Transverse colon (tissue), 4 donors: ENCODE measurements at places on chromosomes 2 and 18. TPM values are rescaled to one million over a fixed set of nuclear protein-coding genes. Genes with fewer than 3 reads are reported as not detected.

- DNase-seq: peak; percentile 35
Observed at GRCh38 chr2:105775809-105776559, 31.3 kb downstream of the NCK2 start.

GRCh38 chr2:120566331-120567035 is 169.2 kb upstream of the GLI2 start:
- no peak for DNase-seq

DNA sequence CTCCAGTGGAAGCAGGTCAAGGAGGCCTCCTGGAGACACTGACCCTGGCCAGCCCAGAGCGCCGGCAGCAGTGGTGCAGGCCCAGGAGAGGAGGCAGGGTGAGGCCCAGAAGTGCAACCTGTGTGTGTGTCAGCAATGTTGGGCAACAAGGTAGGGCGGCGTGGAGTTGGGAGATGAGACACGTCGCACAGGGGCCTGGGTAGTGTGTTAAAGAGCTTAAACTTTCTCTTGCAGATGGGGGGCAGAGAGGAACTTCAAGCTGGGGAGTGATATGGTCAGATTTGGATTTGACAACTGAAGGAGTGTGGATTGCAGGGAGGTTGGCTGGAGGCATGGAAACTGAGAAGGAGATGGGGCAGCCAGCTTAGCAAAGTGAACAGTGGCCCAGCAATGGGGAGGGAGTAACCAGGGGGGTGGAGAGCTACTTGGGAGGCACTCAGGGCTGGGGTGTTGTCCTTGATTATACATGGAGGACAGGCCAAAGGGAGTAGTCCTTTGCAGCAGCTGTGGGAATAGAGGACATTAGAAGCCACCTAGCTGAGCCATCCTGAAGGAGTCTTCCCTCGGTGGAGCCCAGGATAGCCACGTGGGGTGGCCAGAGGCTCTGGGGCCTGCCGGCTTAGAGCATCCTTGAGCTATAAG is 278.6 kb upstream of the HS6ST1 start:
- DNase-seq: no peak

DNA sequence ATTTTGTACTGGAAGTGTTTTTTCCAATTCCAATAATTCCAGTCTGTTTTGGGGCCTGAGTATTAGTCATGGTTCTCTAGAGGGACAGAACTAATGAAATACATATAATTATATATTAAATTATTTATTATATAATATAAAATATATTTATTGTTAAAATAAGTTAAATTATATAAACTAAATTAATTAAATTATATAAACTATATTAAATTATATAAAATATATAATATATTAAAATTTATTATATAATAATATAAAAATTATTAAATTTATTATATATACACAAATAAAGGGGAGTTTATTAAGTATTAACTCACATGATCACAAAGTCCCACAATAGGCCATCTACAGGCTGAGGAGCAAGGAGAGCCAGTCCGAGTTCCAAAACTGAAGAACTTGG is 253.4 kb upstream of the NETO1 start:
- DNase-seq: no peak

DNA sequence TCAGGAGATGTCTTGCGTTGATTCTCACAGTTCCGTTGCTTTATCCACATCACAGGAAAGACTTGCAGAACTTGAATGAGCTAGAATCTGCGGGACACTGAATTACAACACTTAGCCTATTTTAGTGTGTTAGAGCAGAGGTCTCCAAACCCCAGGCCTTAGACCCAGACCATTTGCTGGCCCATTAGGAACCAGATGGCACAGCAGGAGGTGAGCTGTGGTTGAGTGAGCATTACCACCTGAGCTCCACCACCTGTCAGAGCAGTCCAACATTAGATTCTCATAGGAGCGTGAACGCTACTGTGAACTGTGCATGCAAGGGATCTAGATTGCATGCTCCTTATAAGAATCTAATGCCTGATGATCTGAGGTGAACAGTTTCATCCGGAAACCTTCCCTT is 3.8 kb downstream of the MRPL30 start:
- DNase-seq: no peak

DNA sequence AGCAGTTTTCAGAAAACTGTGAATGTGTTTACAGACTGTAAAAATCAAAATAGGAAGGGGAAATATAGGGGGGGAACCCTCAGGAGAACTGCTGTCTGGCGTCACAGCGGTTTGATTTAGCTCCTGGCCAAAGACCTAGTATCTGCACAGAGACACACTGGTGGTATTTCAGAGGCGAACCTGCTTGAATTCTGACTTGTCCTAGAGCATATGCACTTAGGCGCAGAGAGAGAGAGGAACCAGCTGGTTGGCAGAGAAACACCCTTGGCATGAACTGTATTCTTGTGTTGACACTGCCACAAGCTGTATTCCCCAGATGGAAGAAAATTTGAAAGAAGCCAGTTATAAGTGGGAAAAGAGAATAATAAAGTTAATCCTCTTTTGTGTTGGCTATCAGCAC is 506.5 kb upstream of the NRP2 start:
- no peak for DNase-seq

GALR1 gene
- under 0.01 TPM for total RNA-seq

- DNase-seq: no peak
Observed at GRCh38 chr2:172087207-172087779, 2.0 kb downstream of the DLX1 start.

COLEC12 gene
- 1.9 TPM for total RNA-seq

DNA sequence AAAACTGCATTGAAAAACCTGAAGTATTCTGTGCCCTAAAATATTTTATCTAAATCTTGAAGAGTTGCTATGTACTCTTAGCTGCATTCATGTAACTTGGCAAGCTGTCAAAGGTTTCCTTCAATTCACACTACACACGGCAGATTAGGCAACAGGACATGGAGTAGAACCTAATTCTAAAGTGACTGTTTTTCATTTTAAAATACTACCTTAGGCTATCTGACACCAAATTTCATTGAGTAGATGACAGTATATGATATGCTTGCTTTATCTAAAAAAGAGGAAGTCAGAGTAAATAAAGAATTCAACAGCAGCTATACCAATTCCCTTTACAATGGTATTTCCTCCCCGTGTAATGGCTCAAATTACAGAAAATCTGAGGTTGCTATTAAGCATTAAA is 45.4 kb downstream of the EXOC6B start:
- no peak for DNase-seq

DNA sequence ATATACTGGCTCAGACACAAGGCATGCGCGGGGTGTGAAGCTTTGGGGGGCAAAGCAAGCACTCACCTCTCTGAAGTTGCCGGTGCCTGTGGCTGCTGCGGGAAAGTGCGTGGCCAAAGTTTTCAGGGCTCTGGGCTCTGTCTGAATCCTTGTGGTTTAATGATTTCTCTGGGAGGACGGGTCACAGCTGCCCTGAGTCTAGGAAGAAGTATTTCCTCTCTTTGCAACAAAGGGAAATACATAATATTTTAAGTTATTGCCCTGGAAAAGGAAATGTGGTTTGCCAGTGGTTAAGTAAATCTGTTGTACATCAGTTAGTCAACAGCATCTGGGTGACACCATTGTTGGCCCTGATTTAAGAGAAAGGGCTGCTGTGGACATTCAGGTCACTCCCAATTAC is 56.7 kb upstream of the ZDBF2 start:
- DNase-seq: no peak

GRCh38 chr2:84703831-84704230 is 177.1 kb downstream of the TRABD2A start:
- DNase-seq: no peak

DNA sequence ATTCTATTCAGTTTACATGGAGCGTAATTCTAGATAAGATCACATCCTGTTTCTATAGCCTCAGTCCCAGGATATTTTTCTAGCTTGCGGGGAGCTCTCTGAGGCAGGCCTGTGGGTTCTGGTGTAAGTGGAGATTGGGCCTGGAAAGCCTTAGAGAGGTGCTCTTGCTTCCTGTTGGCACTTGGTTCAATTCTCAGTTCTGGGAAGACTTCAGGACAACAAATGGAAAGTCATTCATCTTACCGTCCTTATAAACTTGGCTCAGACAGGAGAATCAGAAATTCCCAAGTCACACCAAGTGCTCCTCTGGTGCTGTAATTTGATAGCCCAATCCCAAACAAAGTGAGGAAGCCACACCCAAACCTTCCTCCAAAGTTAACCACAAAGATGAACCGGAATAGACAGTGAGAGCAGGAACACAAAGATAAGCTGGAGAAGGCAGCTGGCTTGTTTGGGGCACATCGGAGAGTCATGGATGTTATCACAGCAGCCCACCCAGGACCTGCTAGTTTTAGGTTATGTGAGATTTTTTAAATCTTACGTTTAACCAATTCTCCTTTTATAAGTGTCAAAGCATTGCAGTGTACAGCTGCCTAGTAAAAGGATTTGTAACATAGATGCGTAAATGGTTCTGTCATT is 144.3 kb upstream of the MAP3K20 start:
- no peak for DNase-seq

GPBAR1 gene
- total RNA-seq: 3.0 TPM

- no peak for DNase-seq
Observed at GRCh38 chr2:100835006-100835659, 15.2 kb downstream of the NPAS2 start.

DNA sequence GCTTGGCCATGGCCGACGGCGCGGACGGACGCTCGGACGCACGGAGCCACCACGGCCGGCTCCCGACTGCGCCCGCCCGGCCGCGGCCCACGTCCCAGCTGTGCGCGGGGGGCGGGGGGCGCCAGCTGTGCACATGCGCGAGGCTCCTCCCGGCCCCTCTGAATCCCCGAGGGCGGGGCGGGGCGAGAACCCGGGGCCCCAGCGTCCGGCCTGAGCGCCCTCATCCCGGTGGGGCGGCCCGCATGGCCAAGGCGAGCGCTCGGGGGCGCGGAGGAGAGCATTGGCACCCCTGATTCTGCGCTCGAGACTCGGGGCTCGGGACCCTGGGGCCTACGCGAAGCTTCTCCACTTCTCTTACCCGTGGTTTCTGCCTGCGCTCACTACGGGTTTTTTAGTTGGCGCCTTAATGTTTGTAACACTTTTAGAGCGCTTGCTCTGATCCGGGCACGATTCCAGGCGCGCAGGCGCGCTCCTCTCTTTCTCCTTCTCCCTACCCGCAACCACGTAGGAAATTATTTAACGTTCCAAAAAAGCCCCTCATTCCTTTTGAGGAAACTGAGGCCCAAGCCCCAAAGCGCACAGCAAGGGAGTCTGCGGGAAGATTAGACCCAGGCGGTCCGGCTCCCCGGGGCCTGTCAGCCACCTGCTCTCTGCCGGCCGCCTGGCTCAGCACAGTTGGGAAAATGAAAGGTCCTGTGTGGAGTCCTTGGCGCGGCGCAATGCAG is at the start of gene PXDN:
Gene PXDN, minus strand, starts transcription at position 70 of the 725 bp plus-strand sequence. Its CDS starts 60 bp downstream, at position 10.
- DNase-seq: peak; percentile 45

DNA sequence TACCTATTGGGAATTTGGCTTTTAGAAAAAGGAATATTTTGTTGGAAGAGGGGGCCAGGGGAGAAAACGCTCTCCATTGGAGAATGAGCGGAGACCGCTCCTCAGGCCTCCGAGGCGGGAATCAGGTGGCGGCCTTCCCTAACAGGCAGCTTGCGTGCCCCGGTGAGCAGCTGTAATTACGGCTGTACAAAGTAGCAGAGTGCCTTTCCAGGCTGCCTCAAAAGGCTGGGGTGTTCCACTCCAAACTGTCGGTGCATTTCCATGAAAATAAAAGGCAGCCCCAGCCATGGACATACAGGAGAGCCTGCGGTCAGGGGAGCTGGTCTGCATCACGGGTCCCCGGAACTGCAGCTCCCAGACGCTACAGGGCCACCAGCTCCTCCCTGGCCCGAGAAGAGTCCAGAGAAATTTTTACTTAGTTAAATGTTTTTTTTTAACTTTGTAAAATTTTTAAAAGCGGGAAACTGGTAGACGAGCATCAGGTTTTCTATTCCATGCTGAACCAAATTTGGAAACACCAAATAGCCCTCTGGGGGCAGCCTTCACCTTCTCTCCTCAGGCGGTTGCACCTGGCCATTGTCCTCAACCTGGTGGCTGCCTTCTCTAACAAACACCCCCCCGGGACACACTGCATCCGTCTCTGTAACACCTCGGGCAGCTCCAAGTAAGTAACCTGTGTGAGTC is 209.3 kb upstream of the SALL3 start:
- DNase-seq: no peak

DNA sequence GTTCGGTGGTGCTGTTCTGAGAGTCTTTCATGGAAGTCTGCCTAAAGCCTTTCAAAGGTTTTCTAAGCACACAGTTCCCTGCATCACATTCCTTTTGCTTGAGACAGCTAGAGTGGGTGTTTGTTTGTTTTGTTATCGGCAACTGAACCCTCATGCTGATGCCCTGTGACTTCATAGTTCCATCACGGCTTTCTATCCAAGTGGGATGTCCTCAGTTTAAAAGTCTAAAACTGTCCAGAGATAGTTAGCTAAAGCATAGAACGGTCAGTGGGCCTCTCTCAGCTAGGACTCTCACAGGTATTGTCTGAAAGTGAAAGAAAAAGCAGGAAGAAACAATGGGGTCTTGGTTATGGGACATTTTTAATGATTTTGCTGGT is 337.3 kb downstream of the OSR1 start:
- no peak for DNase-seq

GPR17 gene
- not detected for total RNA-seq

MC4R gene
- total RNA-seq: not detected

IL1RL1 gene
- total RNA-seq: 0.40 TPM

- DNase-seq: peak; percentile 26
Observed at GRCh38 chr2:30252723-30253701, 21.7 kb downstream of the LBH start.

- DNase-seq: no peak
Observed at GRCh38 chr18:58229162-58229561, 185.1 kb downstream of the NEDD4L start.

DNA sequence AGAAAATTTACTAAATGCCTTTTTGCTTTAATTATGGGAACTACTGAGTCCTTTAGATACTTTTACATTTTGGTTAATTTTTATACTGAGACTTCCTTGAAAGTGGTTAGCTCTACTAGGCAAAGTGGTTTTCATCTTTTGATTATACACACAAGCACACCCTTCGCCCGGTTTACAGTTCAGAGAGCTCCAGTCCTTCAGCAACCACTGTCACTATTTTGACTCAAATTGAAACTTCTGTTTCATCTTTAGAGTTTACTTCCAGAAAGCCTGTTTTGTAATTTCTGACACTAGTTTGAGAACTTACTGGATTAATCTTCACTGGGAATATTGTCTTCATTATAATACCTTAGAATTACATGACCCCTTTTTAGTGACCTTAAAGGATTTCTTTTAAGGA is 140.3 kb upstream of the FOSL2 start:
- no peak for DNase-seq

GRCh38 chr2:120132190-120132589 is 91.0 kb downstream of the TMEM185B start:
- no peak for DNase-seq

EMILIN1 gene
- total RNA-seq: 87.9 TPM
